ENCODE measurements at places on chromosomes 4 and X.

GRCh38 chr4:7956934-7957656 is 17.4 kb upstream of the AFAP1 start:
- no peak for DNase-seq

- no peak for DNase-seq
Measured at GRCh38 chrX:130561930-130562329, 160.1 kb downstream of the RBMX2 start.

DNA sequence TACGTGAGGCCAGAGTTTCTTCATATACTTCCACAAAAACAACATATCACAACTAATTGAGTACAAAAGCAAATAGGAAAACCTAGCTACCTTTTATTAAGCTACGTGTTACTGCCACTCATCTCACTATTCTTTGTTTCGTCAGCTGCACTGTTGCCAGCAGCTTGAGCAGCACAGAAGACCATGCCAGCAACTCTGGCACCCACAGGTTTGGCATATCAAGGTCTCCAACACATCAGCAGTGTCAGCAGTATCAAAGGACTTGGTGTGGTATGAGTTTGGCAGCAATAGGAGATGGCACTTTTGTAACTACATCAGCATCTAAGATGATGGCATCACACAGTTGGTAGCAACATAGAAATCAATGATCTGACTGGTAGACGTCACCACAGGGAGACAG is 30.7 kb downstream of the CDKL2 start:
- no peak for DNase-seq

GRCh38 chr4:151744614-151745013 is 16.2 kb downstream of the GATB start:
- DNase-seq: no peak

GRCh38 chr4:113823291-113823659 is 61.7 kb upstream of the CAMK2D start:
- no peak for DNase-seq

- no peak for DNase-seq
Measured at GRCh38 chr4:150451883-150452282, 130.1 kb upstream of the MAB21L2 start.

All from CD4-positive, alpha-beta T cell treated with Interleukin-12 subunit alpha and Interleukin-12 subunit beta, for 1 hour (primary cell).